NCI-H1694 treated with DMSO at 0.1 percent for 48 hours (cell line): ENCODE measurements at places on chromosomes 2 and 18.

GRCh38 chr2:76498360-76498759 is 787.6 kb upstream of the GCFC2 start:
- no peak for DNase-seq

- no peak for DNase-seq
These were observed 15.1 kb upstream of the CYP27C1 start for GRCh38 chr2:127235082-127235702.

- no peak for DNase-seq
These were observed 128.7 kb downstream of the TXNL1 start for GRCh38 chr18:56509656-56510055.

DNA sequence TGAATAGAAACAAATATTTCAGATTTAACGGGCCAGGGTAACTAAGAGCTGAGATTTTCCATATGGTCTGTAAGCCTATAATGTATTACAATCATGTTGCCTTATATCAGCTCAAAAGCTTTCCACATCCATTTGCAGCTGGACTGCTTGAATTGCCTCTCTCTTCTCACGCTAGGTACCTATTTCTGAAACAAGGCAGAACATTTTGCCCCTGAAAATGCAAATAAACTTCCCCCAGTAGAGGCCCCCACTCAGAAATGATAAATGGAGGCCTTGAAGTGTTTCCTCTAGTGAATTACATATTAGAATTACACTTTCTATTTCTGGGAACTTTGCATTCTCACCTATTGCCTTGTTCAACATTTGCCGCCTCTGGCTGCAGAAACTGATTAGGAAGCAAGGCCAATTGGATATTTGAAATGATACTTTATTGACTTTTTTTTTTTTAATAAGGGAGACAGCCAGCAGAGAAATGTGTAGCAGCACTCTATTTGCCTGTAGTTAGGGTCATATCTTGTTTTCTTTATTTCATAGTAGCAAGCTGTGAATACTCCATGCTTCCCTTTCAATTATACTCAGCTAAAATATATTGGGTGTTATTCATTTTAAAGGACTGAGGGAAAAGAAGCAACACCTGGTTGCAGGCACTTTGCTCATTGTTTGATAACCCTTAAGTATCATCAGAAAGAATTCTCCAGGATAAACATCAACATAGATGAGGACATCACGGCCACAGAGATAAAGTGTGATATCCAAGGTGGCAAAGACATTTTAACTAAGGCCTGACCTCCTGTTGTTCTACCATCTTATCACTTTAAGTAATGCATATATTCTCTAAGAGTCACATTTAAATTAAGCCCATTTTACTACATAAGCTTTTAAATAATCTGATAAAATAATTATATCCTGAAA is 505.5 kb downstream of the LRRTM4 start:
- no peak for DNase-seq

DNA sequence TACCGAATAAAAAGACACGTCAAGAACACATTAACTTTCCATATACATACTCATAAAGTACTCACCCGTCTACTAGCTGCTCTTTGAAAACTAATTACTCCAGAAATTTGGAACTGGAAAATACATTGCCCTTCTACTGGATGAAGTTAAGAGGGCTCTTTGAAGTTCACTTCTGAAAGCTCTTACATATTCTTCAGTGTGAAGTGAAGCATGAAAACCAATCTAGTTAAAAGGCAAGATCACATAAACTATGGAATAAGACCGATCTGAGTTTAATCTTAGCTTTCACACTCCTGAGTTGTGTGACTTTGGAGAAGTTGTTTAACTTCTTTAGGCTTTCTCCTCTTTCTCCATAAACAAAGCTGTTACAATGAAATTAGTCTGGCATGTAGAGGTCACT is 38.5 kb downstream of the REV1 start:
- DNase-seq, result no peak

- DNase-seq, result no peak
These were observed 95.3 kb upstream of the TGFA start for GRCh38 chr2:70648961-70649360.

DNA sequence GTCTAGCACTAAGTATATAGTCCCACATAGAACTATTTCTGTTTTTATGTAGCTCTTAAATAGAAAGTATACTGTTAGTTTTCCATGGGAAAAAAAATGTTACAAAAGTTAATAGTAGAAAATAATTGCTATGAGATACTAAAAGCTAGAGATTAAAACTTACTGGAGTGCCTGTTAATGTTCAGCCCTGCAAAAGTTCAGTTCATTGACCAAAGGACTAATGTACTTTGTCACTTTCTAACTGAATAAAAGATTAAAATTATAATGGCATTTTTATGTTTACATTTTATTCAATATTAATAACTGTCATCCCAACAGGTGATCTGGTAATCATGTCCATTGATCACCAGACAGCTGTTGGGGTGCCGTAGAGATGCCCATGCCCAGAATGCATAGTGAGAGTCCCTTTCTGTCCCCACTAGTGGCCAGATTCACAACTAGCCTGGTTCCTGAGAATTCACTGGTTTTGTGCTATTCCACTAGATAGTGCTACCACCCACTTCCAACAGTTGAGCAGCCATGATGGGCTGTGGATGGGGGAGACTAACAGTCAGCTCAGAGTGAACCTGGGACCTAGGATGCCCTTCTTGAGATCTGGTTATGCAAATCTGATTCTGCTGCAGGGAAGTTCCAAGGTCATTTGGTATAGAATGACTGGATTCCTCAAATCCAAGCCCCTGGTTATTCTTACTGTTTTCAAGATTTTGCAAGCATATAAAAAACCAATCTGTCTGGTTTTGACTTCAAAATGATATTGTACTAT is 57.8 kb downstream of the AFTPH start:
- DNase-seq, result no peak

- DNase-seq, result no peak
These were observed 19.0 kb upstream of the INO80C start for GRCh38 chr18:35516789-35517188.

GRCh38 chr2:166924967-166925366 is 36.7 kb downstream of the XIRP2 start:
- DNase-seq, result no peak

DNA sequence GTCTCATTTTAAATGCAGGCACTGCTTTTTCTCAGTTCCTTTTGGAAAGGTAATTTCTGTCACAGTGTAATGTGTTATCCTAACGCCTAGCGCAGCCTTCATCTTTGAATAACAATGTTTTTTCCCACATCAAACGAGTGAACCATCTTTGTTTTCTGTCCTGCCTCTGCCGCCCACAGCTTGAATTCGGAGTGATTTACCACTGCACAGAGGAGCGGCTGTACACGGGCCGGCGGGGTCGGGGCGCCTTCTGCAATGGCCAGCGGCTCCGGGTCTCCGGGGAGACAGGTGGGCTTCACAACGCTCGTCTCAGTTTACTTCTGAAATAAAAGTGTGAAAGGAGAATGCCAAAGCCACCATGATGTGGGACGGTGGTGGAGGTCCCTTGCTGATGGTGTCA is 32.8 kb downstream of the IMPA2 start:
- no peak for DNase-seq

DNA sequence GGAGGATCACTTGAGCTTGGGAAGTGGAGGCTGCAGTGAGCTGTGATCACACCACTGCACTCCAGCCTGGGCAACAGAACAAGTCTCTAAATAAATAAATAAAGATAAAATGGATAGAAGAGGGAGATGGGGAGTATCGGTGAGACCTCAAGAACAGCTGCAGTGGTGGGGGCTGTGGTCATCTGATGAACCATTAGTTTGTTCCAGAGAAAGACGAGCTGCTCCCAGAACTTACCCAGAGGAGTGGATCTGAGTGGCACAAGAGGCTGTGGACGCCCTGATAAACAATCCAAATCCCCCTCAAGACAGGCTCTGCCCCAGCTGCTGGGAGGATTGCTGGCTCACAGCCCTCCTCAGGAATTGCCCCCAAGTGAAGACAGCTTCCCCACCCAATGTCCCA is 26.7 kb downstream of the TMEM127 start:
- no peak for DNase-seq

DNA sequence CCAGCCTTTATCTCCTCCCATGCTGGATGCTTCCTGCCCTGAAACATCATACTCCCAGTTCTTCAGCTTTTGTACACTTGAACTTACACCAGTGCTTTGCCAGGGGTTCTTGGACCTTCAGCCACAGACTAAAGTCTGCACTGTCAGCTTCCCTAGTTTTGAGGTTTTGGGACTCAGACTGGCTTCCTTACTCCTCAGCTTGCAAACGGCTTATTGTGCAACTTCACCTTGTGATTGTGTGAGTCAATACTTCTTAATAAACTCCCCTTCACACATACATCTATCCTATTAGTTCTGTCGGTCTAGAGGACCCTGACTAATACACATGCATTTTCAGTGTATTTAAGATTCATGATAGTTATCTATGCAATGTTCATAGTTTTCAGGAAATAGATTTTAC is 35.8 kb upstream of the ZNF804A start:
- DNase-seq, result no peak

DNA sequence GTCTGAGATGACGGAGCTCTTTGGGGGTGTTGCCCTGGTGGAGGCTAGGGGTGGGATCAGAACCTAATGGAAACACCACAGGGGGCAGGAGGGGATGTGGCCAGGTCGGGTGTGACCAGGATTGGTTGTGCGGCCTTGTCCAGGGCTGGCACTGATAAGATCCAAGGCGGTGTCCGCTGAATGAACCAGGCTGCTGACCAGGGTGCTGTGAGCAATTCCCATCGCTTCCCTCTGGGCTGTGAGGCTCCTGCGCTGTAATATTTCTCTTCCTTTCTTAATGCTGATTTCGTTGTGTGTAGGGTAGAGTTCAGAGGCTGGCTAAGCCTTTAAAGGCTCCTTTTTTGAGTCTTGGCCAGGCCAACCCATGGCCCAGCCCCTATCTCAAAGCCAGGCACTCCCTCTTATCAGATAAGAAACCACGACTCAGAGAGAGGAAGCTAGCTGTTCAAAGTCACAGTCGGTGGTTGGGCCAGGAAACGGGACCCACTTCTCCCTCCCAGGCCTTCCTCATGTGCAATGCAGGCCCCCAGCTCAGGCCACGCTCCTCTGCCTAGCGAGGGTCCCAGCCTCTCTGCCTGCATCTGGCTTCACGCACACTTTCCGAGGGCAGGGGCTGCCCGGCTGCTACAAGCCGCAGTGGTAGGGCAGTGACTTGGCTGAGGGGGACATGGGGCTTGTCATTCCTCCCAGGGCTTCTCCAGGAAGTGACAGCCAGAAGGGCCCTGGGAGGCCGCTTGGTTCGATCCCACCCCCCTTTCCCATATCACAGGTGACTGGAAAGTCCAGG is 26.0 kb upstream of the FOSL2 start:
- DNase-seq, result peak; percentile 3

GRCh38 chr18:42183746-42184145 is 228.7 kb downstream of the PIK3C3 start:
- no peak for DNase-seq
